ENCODE measurements at places on chromosomes 3 and 15.

- DNase-seq, result no peak
Measured at GRCh38 chr15:25543196-25543595, 104.4 kb upstream of the UBE3A start.

DNA sequence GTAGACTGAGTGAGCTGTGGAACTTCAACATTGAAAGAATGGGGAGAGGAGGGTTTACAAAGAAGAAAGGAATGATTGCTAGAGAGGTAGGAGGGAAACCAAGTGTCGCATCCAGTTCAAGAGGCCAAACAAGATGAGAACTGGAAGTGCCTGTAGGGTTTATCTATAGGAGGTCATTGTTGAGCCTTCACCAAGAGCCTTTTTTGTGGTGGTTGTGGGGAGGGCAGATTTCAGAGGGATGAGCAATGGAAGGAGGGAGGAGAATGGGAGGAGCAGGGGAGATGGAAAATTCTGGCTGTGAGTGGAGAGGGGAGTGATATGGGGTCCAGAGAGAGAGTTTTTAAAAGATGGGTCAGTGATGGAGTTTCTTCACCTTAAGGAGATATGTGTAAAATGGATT is 8.5 kb downstream of the PDIA5 start:
- no peak for DNase-seq

- DNase-seq, result no peak
Measured at GRCh38 chr3:48217449-48217848, 5.8 kb upstream of the CAMP start.

DNA sequence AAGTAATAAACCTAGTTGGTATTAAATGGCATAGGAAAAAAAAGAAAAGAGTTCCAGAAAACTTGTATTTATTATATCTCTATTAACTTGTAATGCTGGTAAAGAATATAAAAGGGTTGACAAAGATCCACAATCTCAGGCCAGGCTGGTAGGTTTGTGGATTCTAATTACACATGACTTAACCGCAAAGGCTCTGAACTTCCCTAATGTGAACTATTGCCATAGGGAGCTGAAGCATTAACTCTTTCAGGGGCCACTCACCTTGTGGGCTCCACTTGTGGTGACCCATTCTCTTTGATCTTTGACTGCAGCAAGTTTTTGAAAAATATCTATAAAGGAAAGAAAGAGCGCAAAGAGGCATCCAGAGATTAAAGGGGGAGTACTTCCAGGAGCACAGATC is 58.5 kb downstream of the NEK10 start:
- DNase-seq, result no peak

DNA sequence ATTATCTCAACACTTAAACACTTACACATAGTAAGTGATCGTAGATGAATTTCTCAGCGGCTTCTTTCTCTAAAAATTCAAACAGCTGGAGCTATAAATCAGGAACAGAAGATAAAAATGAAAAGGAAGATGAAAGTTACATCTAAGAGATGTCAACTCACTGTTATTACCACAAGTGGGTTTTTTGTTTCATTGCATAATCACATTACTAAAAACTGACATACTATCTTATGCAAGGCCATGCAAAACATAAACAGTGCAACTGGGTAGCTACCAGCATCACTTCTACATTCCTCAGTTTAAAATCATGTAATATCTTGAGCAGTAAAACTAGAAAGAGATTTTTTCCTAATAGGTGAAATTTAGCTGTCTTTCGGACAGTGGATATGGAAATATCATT is 14.9 kb downstream of the MINDY4B start:
- no peak for DNase-seq

DNA sequence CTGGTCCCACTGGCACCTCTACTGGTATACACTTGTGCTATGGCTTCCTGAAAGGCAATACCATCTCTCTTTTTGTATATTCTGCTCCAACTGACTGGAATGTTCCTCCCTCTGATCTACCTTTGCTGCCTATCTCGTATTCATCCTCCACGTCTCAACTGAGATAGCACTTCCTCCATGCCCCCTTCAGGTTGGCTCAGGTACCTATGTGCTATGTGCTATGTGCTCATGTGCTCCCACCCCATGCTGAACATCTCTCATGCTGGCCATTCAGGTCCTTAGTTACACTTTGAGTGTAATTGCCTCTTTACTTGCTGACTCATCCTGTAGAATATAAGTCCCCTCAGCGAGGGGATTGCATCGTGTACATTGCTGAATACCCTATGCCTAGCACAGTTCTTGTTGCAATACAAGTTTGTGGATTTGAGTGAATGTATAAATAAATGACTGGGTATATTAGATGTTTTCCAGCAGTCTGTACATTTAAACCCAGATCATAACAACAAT is 156.9 kb downstream of the SOX2 start:
- DNase-seq, result no peak

All from suprapubic skin (tissue), 4 donors.